Chondrocyte (in vitro differentiated cells): ENCODE measurements at places on chromosomes 11 and 22. TPM values are rescaled to one million over a fixed set of nuclear protein-coding genes. Genes with fewer than 3 reads are reported as not detected.

- peak; percentile 79 for DNase-seq
Observed at GRCh38 chr11:1943576-1943975, 3.6 kb upstream of the MRPL23 start.

DNA sequence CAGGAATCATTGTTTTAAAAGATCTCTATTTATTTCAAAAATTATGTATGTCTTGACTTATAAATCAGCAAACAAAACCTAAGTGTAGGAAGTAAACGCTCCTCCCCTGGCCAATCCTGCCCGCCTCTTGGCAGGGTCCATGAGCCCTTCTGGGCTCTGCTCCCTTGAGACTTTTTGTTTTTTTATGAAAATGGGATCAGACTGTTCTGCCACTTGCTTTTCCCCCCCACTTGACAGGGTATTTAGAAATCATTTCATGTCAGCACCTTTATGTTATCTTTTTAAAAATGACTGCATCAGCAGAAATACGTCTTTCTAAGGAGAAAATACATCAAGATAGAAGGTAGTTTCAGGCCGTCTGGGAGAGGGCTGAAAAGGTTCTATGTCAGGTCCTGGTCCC lies 35.6 kb downstream of the FBLN1 start:
- no peak for DNase-seq

GRCh38 chr22:40607506-40607905 lies 29.0 kb downstream of the MRTFA start:
- DNase-seq = no peak

GRCh38 chr22:48141301-48141700 lies 1378.9 kb downstream of the TBC1D22A start:
- DNase-seq = no peak

HPX gene
- 2.6 to 3.8 TPM (median 3.2 TPM) in 3 replicates for total RNA-seq

DNA sequence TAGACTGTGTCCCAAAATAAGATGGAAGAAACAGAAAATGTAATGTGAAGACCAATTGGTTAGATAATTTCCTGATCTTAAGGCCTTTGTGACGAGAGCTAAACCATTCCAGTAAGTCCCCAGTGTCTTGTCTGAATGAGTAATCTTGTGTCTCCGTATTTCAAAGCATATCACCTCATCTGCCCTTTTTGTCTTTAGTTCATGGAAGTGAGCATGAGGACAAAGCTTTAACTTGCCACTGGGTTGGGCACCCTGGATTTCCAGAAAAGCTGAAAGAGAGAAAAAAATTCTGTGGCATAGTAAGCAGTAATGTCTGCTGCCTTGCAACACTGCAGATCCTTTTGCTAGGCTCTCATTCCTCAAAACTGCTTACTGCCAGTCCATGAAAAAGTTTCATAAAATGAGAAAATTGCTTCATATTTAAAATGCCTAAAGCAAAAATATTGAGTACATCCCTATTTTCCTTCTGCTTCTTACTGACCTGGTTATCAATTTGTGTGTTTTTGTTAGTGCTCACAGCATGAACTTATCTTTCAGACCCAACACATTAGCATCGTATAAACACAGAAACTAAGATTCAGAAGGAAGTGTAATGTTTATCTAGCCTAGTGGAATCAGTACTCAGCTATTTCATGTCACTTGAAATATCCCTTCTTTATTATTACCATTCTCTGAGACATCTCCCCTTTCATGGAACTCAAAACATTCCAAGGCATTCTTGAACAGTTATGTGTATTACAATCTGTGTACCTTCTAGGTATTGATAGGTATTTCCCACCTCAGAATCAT lies 5.3 kb downstream of the CASP12 start:
- DNase-seq = no peak

MAPK8IP2 gene
- total RNA-seq = 3.0 to 4.3 TPM (median 4.1 TPM) in 3 replicates

- DNase-seq = no peak
Observed at GRCh38 chr11:127632976-127633680, 632.6 kb upstream of the KIRREL3 start.

DNA sequence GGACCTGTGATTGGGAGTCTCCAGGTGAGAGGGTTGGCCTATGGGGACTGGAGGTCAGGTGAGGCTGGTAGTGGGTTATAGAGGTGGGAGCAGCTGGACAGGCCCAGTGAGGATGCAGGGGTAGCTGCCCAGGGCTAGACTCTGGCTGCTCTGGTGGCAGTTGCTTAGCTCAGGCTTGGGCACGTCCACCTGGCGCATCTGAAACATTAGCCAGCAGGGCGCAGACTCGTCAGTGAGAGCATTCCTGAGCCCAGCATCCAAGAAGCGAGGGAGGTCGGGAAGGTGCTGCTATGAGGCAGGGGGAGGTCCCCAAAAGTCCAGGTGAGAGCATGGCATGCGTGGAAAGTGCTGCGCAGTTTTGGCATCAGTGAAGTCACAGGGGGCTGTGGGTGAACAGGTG lies 3.5 kb upstream of the GGT1 start:
- no peak for DNase-seq

DNA sequence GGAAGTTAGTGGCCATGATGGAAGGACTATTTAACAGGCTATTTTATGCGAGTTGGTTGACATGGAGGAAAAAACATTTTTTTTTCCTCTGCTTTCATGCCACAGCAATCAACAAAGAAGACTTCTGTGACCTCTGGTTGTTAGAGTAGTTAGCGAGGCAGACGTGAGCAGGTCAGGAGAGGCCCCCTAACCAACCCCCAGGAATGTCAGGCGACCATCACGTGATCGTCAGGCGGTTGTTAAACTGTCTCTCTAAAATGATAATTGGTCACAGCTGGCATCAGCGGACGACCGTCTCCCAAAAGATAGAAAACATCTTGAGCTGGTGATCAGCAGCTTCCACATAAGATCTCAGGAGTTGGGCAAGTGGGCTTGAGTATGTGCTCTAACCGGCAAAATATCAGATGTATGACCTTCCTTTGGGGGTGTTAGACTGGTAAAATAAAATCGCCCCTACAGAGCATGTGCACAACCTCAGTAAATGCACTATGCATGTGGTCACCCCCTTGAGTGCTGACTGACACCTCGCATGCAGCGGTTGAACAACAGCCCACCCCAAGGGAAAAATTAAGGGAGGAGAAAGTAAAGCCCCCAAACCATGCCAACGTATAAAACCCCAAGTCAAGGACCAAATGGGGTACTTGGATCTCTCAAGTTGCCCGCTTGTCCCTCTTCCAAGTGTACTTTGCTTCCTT lies 20.9 kb upstream of the NARS2 start:
- no peak for DNase-seq

DNA sequence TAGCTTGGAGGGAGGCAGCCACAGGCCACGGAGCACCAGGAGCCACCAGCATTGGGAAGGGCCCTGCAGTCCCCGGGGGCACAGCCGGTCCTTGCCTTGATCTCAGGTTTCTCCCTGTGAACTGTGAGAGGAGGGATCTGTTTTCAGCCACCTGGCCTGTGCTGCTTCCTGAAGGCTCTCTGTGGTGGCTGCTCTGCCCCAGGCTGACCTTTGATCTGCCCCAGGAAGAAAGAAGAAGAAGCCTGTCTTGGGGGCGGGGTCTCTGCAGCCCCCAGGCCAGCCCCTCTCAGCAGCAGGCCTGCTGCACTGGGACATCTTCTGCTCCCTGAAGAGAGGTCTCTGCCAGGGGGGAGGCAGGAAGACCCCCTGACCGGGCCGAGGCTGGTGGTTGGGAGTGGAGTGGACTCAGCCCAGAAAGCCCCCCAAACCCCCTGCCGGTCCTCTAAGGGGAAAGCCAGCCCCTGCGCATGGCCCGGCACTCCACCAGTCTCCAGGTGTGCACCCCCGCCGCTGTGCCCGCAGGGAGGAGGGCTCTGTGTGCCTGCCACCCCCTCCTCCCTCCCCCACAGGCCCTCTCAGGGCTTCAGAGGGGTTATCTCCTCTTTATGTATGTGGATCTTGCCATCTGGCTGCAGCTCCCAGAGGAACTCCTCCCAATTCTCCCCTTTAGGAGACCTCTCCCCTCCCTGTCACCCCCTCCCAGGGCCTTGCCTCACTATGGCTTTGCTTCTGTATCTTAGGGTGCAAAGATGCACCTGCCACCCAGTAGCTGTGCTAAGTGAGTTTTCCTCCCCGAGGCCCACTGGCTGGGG lies 675.3 kb downstream of the BRD1 start:
- no peak for DNase-seq

CD3E gene
- not detected in 3 replicates for total RNA-seq

DNA sequence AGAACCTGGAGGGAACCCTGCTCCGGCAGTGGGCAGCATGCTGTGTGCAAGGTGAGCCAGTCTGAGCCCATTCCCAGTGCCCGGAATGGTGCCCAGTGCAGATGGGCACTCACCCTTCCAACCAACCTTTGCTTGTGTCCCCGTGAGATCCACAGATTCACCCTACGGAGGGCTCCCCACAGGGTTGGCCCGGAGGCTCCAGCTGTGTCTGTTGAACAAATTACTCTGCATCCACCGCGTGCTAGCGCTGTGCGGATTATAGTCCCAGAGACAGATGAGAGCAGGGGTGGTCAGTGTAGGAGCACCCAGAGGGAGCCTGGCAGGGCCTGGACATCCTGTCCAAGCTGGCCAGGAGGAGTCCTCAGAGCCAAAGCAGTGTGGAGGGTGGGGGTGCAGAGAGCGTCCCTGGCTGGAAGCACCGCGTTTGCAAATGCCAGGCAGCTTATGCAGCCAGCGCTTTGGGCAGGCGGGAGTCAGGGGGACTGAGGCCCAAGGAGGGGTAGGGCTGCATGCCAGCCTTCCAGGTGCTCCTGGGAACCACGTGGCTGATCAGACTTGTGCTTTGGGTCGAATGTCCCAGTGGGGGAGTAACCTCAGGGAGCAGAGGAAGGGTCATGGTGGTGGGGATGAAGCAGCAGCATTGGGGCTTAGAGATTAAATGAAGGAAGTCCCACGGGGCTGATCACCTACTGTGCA lies 80.5 kb downstream of the KCNQ1 start:
- peak; percentile 88 for DNase-seq
